Naive thymus-derived CD8-positive, alpha-beta T cell (primary cell): ENCODE measurements at places on chromosomes 4 and X.

- H3K27me3 ChIP-seq: no peaks in the 10 kb centered on the region
- no peak overlapping the region for H3K4me3 ChIP-seq
- H3K36me3 ChIP-seq: peaks cover 35% of the 10 kb centered on the region
- no peak for DNase-seq
These were observed 19.2 kb downstream of the HPSE start for GRCh38 chr4:83315341-83315870.

DNA sequence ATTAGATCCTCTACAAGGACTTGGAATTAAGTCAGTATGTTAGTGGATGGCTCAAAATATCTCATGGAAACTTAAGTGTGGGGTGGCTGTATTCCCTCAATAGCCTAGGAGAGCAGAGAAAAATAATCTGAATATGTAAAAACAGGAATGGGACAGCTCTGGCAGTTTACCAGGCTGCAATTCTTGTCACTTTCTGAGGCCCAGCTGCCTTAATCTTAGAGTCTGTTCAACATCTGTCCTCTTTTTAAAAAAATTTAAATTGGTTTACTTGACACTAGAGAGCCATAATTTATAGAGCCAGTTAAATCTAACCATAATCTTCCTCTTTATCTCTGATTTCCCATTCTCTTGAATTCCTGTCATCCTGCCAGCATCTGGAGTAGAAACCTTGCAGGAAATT, 109.2 kb upstream of the CXCL13 start:
- H3K27ac ChIP-seq: no peak overlapping the region
- H3K4me1 ChIP-seq: no peaks in the 10 kb centered on the region
- H3K27me3 ChIP-seq: peaks cover 9% of the 10 kb centered on the region
- no peak for DNase-seq
- H3K36me3 ChIP-seq: no peaks in the 10 kb centered on the region

DNA sequence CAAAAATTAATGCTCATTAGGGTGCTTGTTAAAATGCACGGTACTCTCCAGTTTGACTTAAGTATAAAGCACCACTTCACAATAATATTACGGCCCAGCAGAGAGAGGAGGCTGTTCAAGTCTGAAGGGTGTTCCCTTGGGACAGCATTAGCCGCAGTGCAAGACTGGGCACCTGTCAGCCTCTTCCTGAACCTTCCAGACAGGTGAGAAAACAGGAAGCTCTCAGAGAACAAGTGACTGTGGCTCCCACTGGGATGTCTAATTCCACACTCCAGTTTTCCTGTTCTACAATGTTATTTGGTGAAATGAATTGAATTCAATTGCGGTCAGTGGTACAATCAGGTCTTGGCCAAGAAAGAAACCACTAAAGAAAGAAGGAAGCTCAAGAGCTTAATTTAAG, 414.4 kb downstream of the SMARCA1 start:
- peaks cover 2% of the 10 kb centered on the region for H3K27me3 ChIP-seq
- no peak overlapping the region for H3K4me3 ChIP-seq
- no peaks in the 10 kb centered on the region for H3K4me1 ChIP-seq

GRCh38 chrX:34072906-34073305, 59.2 kb downstream of the FAM47A start:
- H3K4me1 ChIP-seq: no peaks in the 10 kb centered on the region
- H3K36me3 ChIP-seq: no peaks in the 10 kb centered on the region
- DNase-seq: no peak
- no peak overlapping the region for H3K27ac ChIP-seq
- H3K4me3 ChIP-seq: no peak overlapping the region
- no peaks in the 10 kb centered on the region for H3K27me3 ChIP-seq

GRCh38 chr4:48254381-48255071, 15.1 kb downstream of the TEC start:
- no peaks in the 10 kb centered on the region for H3K4me1 ChIP-seq
- H3K36me3 ChIP-seq: peaks cover 4% of the 10 kb centered on the region
- H3K4me3 ChIP-seq: no peak overlapping the region
- no peaks in the 10 kb centered on the region for H3K27me3 ChIP-seq
